ENCODE measurements at places on chromosomes 11 and 22. TPM values are rescaled to one million over a fixed set of nuclear protein-coding genes. Genes with fewer than 3 reads are reported as not detected.

CDHR5 gene
- not detected for total RNA-seq

TSGA10IP gene
- total RNA-seq = not detected

CHRNA10 gene
- total RNA-seq = 0.54 TPM

ANO9 gene
- 18.4 TPM for total RNA-seq

SCUBE1 gene
- total RNA-seq = 0.82 TPM

MYBPC3 gene
- total RNA-seq = not detected

OSM gene
- total RNA-seq = not detected

ENTHD1 gene
- not detected for total RNA-seq

DNA sequence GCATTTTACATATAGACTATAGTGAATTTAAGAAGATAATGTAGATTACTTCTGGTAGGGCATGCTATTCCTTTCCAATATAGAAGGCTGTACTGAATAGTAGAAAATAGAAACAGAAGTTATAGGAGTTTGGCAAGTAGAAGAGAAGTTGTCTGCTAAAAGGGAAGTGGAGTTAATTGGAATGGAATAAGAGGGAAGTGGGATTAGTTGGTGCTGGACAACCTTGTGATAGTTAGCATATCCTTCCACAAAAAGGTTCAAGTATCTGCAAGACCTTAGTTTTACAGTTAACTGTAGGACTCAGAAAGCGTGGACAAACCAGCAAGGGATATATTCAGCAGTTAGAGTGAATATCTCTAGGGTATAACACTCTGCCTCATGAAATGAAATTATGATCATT lies 185.5 kb downstream of the SWAP70 start:
- DNase-seq = no peak

- DNase-seq = no peak
These were observed 29.2 kb downstream of the SC5D start for GRCh38 chr11:121321614-121322243.

- DNase-seq = peak; percentile 41
These were observed 39.6 kb upstream of the CTSC start for GRCh38 chr11:88377144-88377543.

All from kidney epithelial cell (primary cell).